ENCODE measurements at places on chromosomes 1 and 21.

GRCh38 chr1:7010534-7011200 lies 225.4 kb downstream of the CAMTA1 start:
- DNase-seq: no peak

- DNase-seq: no peak
Measured at GRCh38 chr1:197692965-197693364, 82.3 kb downstream of the DENND1B start.

- DNase-seq: no peak
Measured at GRCh38 chr1:206735553-206736031, 35.0 kb upstream of the IL19 start.

GRCh38 chr1:117846674-117847425 lies 82.6 kb downstream of the GDAP2 start:
- no peak for DNase-seq

- DNase-seq: no peak
Measured at GRCh38 chr1:33462405-33463164, 9.9 kb upstream of the ZSCAN20 start.

DNA sequence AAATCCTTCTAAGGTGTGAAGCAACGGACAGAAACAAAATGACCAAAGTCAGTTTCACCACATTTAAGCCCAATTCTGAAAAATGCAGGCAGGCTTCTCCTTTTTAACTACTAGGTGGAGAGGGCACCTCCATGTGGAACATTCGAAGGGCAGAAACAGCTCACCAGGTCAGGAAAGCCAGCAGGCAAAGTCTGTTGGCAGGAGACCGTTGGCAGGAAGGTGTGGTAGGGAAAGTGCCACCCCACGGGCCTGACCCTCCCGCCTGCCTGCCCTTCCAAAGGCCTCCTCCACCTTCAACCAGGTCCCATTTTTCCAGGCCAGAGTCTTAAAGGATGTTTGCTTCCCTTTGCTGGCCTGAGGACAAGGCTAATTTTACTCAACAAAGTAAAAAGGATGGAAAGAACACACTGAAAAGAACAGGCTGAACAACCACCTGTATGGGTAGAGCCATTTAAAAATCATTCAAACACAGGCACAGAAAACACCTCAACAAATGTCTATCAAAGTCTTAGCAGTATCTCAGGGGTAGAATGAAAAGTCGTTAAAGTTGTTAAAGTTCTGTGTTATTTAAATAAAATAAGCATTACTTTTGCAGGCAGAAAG lies 26.4 kb downstream of the CAPZB start:
- DNase-seq: peak; percentile 35

Data from cerebellum (tissue), 4 donors.